Stimulated activated CD4-positive, alpha-beta T cell treated with anti-CD3 and anti-CD28 coated beads, Interleukin-4, amount 100 ng/mL, for 4 hours (primary cell): ENCODE measurements at places on chromosomes 6 and 20.

DNA sequence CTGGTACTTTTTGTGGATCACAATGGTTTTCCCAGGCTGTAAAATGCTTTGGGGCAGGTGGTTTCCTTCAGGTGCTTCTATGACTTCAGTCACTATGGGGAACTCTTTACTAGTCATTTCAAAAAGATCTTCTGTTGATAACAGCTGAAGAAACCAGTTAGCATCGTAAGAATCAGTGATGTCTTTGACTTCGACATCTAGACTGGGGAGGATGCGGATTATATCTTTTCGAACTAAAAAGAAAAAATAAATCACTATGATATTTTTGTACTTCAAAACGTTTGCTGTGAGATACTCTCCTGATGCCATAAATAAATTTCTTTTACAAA is 87.2 kb downstream of the THEMIS start:
- DNase-seq, result no peak

- DNase-seq, result no peak
Measured at GRCh38 chr20:54204481-54204880, 3.4 kb upstream of the PFDN4 start.

GRCh38 chr20:3539311-3540107 is 68.7 kb downstream of the ATRN start:
- no peak for DNase-seq

- no peak for DNase-seq
Measured at GRCh38 chr6:56311533-56312448, 64.4 kb upstream of the COL21A1 start.

- DNase-seq, result no peak
Measured at GRCh38 chr20:50737352-50737751, 6.0 kb downstream of the PARD6B start.
